ENCODE measurements at places on chromosomes 5 and 9. TPM values are rescaled to one million over a fixed set of nuclear protein-coding genes. Genes with fewer than 3 reads are reported as not detected.

Gene CYLC2
- total RNA-seq = not detected

- ATAC-seq = no peak
Observed at GRCh38 chr9:128093011-128093410, 25.0 kb downstream of the SLC25A25 start.

GRCh38 chr9:127612939-127613582 lies 984 bp downstream of the STXBP1 start:
- peak; percentile 18 for ATAC-seq

DNA sequence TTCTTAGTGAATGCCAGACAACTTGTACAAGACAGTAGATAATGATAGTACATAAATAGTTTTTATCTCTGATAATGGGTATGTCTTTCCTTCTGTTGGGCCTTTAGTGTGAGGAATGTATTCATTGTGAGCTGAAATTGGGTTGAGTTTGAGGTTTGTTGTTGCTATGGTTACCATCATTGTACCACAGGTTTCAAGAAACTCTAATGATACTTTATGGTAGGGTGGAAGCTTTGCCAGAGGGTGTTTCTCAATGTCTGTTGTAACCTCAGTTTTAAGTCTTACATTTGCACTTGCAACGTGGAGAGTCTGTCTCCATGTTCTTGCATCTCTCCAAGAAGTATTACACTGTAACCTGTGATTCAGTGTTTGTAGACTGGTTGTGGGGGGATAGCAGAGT lies 1550.1 kb downstream of the MAT2B start:
- ATAC-seq = no peak

DNA sequence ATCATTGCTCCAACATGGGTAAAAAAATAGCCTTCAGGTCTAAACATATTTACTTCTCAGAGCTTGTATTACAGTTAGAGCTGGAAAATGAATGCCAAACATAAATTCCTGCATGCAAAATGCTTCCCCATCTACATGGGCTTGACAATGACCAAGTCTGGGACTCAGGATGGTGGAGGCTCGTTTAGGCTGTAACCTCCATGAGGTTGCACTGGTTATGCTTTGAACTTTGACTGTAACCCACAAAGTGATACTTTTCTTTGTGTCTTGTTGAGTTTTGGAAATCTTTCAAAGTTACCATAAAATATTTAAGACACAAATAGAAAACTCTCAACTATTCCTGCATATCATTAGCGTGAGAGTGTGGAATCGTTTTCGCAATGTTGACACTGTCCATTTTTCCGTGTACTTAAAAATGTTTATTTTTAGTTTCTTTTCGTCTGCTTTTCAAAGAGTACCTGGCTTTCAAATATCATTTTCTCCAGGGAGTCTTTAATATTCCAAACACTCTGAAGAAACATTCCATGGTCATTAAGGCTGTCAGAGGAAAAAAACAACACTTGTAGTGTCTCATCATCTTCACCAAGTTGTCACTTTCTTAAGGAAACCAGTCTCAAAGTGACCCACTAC lies 487.8 kb downstream of the ENC1 start:
- no peak for ATAC-seq

- no peak for ATAC-seq
Observed at GRCh38 chr5:91361790-91362189, 21.3 kb downstream of the ARRDC3 start.

- ATAC-seq = no peak
Observed at GRCh38 chr9:87064311-87064710, 117.0 kb upstream of the GAS1 start.

Gene IL9
- not detected for total RNA-seq

Gene DMRT3
- total RNA-seq = not detected

DNA sequence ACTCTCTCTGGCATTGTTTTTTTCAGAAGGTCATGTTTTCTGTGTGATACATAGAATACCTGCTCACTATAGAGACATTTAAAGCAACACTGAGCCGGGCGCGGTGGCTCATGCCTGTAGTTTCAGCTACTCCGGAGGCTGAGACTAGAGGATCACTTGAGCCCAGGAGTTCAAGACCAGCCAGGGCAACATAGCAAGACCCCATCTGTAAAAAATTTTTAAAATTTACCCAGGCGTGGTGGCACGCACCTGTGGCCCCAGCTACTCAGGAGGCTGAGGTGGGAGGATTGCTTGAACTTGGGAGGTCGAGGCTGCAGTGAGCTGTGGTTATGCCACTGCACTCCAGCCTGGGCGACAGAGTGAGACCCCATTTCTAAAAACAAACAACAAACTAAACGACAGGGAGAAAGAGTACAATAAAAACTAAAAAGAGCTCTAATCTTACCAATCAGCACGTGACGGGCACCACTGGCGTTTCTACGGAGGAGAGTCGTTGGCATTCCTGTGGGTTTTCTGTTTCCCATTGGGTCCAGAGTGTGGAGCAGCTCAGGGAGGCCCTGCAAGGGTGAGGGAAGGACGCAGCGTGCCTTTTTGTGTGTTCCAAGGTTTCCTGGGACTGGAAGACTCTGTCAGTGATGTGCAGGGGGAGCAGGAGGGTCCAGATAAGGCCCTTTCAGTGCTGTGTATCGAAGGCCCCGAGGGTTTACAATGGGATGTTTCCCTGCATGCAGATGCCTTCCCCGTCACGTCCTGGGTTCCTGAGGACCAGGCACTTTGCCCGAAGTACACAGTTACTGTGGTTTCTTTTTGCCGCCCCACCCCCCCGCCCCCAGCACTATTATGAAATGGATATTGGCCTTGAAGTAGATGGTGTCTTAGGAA lies 7.2 kb upstream of the RNU6ATAC start:
- ATAC-seq = no peak

GRCh38 chr5:18968966-18969365 lies 1019.0 kb downstream of the CDH18 start:
- ATAC-seq = no peak
